D721Med (cell line): ENCODE measurements at places on chromosomes 11 and 22.

- no peak for DNase-seq
These were observed 59.4 kb upstream of the SYT13 start for GRCh38 chr11:45345491-45345890.

DNA sequence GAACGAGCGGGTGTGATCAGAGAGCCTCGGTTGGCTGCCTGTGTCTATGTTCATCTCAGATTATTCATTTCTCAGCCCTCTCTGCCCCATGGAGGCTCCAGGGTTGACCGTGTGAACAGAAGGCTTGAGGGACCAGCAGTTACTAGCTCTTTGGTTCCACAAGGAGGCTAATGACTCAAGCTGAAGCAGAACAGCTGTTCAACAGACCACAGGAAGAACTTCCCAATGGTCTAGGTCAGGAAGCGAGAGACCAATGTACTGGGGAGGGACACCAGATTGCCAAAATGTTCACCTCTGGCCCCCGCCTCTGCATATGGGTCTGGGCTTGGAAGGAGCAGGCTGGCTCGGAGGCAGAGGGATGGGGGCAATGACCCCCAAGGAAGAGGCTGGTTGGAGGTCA is 14.7 kb upstream of the PDE2A start:
- no peak for DNase-seq

DNA sequence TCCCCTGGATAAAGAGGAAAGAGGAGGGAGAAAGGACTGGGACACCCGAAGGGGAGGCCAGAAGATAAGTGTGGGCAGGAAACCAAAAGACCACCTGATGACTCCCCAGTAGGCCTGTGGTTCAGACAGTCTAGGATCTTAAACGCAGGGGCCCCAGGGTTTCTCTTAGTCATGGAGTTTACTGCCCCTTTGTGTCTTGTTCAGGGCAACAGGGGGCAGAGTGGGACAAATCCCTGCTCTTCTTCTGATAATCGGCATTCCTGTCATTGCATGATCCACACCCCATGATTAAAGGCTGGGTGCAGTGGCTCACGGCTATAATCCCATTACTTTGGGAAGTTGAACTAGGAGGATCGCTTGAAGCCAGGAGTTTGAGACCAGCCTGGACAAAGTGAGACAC is 4.7 kb upstream of the TMPRSS13 start:
- DNase-seq, result no peak

DNA sequence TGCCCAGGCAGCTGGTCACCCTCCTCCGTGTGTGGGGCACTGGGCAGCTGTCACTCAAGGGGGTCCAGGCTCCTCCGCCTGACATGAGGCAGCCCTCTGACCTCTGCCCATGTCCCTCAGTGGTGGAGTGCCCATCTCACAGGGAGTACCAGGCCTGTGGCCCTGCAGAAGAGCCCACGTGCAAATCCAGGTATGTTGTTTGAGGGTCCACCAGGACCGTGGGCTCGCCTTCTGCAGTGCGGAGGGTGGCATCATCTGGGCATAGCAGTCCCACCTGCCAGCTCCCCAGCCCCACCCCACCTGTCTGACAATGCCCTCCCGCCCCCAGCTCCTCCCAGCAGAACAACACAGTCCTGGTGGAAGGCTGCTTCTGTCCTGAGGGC is 30.5 kb downstream of the MUC2 start:
- no peak for DNase-seq

DNA sequence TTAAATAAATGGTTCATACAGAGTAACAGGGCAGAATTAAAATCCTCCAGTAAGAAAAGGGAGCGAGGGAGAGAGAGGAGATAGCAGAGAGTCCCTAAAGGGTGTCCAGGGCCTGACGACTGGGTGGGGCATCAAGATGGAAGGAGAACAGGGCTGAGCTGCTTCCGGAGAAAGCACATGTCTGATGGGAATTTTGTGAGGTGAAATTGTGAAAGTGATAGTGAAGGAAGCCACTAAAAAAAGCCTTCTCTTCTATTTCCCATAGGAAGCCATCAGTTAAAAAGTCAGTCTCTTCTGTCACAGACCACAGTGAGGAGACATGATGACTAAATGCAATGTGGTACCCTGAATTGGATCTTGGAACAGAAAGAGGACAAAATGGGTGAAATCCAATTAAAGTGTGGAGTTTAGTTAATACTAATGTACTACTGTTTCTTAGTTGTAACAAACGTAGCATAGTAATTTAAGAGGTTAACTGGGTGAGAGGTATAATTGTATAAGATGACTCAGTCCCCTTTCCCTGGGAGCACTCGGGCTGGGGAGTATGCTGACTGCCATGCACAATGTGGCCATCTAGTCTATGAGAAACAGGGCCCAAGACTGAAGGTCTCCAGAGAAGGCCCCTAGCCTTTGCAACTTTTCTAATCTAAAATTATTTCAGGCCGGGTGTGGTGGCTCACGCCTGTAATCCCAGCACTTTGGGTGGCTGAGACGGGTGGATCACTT is 29.5 kb upstream of the FCHSD2 start:
- no peak for DNase-seq

GRCh38 chr11:31118566-31118965 is 251.0 kb downstream of the DCDC1 start:
- no peak for DNase-seq

DNA sequence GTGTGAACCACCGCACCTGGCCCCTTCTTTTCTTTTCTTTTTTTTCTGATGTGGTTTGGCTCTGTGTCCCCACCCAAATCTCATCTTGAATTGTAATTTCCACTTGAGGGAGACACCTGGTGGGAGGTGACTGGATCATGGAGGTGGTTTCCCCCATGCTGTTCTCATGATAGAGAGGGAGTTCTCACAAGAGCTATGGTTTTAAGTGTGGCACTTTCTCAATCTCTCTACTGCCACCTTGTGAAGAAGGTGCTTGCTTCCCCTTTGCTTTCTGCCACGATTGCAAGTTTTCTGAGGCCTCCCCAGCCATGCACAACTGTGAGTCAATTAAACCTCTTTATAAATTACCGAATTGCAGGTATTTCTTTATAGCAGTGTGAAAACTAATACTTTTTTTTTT is 4.9 kb upstream of the TCN2 start:
- DNase-seq, result no peak

- DNase-seq, result no peak
These were observed 3.9 kb upstream of the AKIP1 start for GRCh38 chr11:8907116-8907515.

DNA sequence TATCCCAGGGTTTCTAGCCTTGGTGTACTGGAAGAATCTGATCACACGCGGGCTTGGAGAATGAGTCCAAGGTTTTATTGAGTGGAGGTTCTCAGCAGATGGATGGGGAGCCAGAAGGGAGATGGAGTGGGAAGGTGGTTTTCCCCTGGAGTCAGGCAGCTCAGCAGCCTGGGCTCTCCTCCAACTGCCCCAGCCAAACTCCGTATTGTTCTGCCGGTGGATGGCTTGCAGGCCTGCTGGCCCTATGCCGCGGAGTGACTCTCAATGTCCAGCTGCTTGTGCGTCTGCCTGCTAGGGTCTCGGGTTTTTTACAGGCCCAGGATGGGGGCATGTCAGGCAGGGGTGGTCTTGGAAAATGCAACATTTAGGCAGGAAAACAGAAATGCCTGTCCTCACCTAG is 162.4 kb upstream of the LMO1 start:
- DNase-seq, result no peak

DNA sequence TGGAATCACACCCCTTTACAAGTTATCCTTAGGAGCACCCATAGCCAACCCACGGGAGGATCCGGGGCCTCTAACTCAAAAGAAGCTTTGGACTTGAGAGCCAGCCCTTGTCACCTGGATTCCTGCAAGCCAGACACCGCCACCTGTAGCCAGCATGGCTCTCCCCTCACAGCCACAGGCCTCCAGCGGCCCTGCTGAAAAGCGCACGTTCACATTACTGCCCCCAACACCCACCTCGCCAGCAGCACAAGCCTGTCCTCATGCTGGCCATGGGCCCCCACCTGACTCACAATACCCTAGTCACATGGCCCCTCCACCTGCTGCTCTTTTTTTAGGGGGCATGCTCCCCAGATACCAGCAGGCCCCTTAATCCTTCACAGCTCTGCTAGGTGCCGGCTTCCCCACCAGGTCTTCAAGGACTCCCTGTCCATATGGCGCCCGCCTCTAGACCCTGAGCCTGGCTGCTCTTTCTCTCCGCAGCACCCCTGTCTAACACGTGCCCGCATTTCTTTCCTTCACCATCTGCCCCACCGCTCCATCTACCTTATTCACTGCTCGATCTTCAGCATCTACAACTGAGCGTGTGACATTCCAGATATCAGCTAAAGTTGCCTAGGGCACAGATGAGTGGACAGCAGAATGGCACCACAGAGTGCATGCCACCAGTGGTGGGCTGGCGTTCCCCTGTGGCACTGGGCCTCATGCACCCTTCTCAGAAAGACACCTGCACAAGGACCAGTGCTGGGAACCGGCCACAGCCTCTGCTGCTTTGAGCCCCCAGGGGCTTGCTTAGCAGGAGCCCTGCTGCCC is 6.6 kb downstream of the CARS1 start:
- DNase-seq, result no peak

GRCh38 chr11:79439886-79440570 is 802 bp downstream of the TENM4 start:
- DNase-seq, result peak; percentile 35

GRCh38 chr22:34070051-34070450 is 149.8 kb upstream of the LARGE1 start:
- no peak for DNase-seq
